ENCODE measurements at places on chromosomes 5 and 9. TPM values are rescaled to one million over a fixed set of nuclear protein-coding genes. Genes with fewer than 3 reads are reported as not detected.

- ATAC-seq, result no peak
These were observed 37.9 kb downstream of the ZFR start for GRCh38 chr5:32406650-32407049.

DNA sequence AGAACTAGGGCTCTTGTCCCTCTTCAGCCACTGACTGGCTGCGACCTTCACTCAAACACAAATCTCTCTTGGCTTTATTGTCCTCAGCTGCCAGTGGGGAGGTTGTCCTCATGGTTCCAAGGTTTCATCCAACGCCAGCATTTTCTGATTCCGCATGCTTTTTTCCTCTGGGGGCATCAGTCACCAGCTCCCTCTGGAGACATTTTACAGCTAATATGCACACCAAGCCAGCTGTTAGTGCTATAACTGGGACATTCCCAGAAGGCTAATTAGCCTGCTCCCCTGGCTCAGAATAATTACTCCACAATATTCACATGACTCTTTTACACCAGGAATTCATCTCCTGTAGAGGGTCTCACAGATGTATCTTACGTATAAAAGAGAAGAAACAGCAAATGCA, 193.6 kb upstream of the ANKRD55 start:
- ATAC-seq, result no peak

- no peak for ATAC-seq
These were observed 3.1 kb upstream of the PRELID2 start for GRCh38 chr5:145838276-145838675.

DNA sequence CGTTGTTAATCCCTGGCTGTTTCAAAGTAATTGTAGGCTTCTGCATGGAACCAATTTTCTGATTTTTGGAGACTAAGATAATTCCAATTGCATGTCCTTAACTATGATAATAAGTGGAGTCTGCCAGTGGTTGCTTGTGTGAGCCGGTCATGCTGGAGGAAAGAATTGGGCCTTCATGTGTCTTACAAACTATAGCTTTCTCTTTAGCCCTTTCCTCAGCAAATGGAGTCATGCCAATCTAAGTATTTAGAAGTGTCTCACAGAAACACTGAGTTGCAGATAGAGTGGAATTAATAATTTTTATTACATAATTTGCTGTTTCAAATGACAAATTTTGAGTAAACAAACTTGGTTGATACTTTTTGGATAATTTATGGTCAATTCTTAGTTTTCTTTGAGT, 200.4 kb downstream of the FBXL7 start:
- no peak for ATAC-seq

- ATAC-seq, result no peak
These were observed 139.1 kb upstream of the ERCC6L2 start for GRCh38 chr9:95736370-95736769.

- peak; percentile 6 for ATAC-seq
These were observed 51.7 kb downstream of the RXRA start for GRCh38 chr9:134377976-134378375.

- ATAC-seq, result peak; percentile 25
These were observed 110.9 kb downstream of the NXNL2 start for GRCh38 chr9:88645879-88646199.

- no peak for ATAC-seq
These were observed 289.2 kb upstream of the DMRT1 start for GRCh38 chr9:551986-552929.

GRCh38 chr5:39080597-39081204, 6.5 kb upstream of the RICTOR start:
- ATAC-seq, result peak; percentile 81

GRCh38 chr5:61409568-61409967, 77.5 kb downstream of the ZSWIM6 start:
- no peak for ATAC-seq

GRCh38 chr9:71765693-71766092, 2.6 kb downstream of the CEMIP2 start:
- ATAC-seq, result no peak

IL31RA gene
- 0.13 TPM for total RNA-seq

SPAG8 gene
- 2.1 TPM for total RNA-seq

NMRK1 gene
- 21.5 TPM for total RNA-seq

SLCO6A1 gene
- not detected for total RNA-seq

Data from gastroesophageal sphincter (tissue), 4 donors.